Cerebellar nuclear complex (tissue), 1 donor: ENCODE measurements at places on chromosomes 4 and X.

DNA sequence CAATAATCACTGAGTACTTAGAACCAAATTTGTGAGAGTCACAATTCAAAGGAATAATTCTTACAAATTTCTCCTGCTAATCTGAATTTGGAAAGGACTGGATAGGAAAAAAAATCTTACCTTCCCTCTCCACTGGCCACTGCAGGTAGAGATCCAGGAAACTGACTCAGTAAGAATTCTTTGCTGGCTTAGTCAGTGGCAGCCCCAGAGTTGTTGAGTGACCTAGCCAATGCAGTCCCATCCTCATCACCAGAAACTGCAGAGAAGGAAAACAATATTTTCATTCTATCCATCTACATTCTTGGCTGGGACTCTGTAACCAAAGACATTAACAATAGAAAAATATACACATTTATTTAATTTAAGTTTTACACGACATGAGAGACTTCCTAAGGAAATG is 572.0 kb downstream of the ADGRL3 start:
- no peak for DNase-seq

- no peak for DNase-seq
Measured at GRCh38 chr4:39497909-39498726, 29.1 kb downstream of the UGDH start.

DNA sequence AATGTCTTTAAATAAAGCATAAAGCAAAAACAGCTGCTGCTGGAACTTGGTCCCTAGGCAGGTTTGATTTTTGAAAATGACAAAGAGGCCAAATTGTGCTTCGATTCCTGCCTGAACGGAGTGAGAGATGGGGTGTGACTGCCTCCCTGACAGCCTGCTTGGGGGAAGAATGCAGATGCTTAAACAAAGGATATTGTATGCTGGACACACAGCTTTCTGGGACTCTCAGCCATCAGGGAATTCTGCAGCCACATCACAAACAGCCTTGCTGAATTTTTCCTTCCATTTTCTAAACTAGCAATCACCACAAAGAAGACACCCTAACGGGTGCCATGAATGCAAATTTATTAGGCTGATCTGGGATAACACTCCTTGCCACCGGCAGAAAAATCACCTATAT is 83.9 kb upstream of the CPEB2 start:
- DNase-seq: no peak

DNA sequence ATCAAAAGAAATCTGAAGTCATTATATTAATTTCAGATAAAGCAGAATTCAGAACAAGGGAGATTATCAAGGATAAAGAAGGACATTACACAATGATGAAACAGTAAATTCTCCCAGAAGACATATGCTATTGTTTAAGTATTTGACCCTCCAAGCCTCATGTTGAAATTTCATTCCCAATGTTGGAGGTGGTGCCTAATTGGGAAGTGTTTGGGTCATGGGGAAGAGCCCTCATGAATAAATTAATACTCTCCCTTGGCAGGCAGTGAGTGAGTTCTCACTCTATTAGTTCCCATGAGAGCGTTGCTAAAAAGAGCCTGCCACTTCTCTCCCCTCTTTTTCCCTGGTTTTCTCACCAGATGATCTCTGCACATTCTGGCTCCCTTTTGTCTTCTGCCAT is 249.9 kb upstream of the GRIA3 start:
- DNase-seq: no peak

DNA sequence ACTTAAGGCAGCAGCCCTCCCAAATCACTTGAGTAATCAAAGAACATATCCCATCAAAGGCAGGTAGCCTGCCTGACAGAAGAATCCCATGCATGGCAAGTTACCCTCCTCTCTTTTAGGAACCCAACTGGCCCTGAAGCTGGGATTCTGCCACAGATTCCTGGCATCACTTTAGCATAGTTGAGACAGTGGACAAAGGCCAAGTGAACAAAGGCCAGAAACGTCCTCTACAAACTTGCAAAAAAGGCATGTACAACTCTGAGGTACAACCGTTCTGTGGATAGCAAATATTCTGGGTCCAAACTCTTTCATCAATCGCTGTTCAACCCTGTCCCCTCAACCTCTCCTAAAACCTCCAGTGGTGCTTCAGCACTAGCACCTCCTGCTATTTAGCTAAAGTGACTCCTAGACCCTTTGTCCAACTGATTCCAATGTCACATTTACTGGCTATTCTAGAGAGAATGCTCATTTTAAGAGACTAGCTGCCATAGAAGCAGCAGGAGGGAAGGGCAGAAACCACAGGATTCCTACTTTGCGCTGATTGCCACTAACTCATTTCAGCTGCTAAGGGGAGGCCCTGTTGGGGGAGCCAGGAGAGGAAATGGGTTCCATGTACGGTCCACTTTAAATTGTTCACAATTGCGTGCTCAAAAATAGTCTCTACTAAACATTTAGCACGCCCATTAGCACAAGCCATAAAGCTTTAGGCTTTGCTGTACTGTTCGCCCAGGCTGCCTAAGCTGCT is 105.9 kb downstream of the SHROOM4 start:
- DNase-seq: no peak

DNA sequence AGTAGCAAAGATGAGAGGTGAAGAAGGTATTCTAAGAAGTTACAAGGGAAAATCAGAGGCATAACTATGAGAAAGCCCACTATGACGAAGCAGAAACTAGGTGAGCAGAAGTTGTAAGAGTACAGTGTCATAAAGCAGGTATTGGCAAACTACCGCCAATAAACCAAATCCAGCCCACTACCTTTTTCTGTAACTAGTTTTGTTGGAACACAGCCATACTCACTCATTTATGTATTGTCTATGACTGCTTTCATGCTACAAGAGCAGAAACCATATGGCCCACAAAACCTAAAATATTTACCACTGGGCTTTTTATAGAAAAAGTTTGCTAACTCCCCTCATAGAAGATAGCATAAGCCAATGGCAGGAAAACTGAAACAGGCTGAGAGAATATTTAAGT is 31.8 kb upstream of the ZCCHC13 start:
- no peak for DNase-seq

- no peak for DNase-seq
Measured at GRCh38 chrX:1466971-1467561, 14.4 kb upstream of the ASMTL start.

DNA sequence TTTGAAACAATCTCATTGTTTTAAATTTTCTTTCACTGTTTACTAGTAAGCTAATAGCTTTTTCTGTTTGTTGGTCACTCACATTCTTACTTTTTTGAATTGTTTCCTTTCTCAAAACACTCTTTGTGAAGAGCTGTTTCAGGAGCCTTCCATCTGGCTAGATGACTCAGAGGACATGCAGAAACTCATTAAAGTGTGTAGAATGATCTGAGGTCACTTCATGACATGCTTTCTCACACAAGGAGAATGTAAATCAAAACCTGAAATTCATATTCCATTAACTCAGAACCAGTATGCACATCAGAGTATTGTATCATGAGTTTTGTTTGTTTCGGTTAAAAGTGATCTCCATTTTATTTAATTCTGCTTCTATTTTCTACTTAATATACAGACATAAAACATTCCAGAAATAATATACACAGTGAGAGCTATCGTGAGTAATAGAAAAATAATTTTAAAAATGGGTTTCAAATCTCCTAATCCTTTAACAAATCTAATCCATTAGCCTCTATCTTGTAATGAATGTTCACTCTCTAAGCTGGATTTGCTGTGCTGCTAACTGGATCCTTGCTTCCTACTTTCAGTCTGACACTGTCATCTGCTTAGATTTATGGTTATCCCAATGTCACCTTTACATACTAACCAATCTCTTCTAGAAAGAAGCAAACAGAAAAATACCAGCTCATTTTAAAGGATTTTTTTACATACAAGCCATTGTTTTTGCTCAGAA is 449.6 kb downstream of the FSTL5 start:
- DNase-seq: peak; percentile 2

DNA sequence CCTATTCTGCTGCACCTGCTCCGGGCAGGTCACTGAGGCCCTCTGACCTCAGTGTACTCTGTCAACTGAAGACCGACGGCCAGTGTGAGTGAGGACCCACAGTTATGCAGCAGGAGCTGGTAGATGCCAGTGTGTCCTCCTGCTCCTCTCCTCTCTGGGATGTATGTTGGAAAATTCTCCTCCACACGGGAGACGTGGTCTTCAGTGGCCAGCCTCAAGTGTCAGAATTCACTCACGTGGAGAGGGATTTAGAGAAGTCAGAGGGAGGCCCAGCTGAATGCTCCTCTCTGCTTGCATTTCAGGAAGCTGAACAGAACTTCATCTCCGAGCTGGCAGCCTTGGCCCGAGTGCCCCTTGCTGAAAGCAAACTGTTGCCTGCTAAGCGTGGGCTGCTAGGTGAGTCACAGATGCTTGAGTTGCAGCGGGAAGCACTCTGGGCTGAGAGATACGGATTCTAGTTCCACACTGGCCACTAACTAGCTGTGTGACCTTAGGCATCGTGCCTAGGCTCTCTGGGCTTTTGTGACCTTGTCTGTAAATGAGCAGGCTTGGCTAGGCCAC is 83.6 kb downstream of the CRMP1 start:
- no peak for DNase-seq

DNA sequence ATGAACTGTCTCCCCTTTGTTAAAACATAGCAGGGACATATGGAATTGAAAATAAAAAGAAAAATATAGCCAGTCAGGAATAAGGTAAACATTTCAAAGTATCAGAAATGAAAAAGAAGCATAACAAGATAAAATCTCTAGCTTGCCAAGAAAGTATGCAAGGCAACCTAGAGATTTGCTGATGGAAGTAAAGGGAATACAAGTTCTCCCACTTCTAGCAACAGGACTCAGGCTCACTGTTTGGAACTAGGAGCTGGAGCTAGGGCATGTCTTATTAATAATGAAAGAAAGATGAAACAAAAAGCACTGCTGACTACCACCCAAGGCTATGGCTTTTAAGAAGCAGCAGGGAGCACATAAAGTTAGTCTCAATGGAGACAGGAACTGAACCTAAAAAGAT is 18.2 kb downstream of the ANKRD50 start:
- DNase-seq: no peak

GRCh38 chrX:25674776-25675175 is 463.4 kb upstream of the MAGEB18 start:
- no peak for DNase-seq

DNA sequence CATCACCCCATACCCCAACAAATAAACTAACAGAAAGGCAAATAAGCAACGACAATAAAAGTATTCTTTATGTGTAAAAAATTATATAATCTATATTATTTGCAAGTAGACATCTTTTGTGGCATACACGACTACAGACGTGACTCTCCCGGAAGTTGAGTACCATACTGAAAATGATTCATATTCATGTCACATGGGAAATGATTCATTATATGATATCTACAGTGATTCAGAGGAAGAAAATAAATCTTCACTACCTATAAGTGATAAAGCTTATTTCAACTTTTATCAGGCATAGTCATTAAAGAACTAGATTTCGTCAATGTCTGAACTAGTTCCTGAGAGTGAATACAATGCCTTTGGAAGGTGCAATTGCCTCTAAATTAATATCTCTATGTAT is 4.6 kb upstream of the ANTXR2 start:
- DNase-seq: no peak

GRCh38 chr4:48227662-48228061 is 42.0 kb downstream of the TEC start:
- no peak for DNase-seq

GRCh38 chr4:105520819-105521790 is 31.3 kb upstream of the ARHGEF38 start:
- DNase-seq: no peak
